Suppressor macrophage (primary cell): ENCODE measurements at places on chromosomes 6 and 20.
A peak's percentile ranks its signal among the peaks of the same experiment; 100 is the strongest.

GRCh38 chr6:26377719-26378118 lies 5.2 kb upstream of the BTN2A2 start:
- DNase-seq: no peak

- DNase-seq: no peak
Measured at GRCh38 chr6:120328521-120328920, 979.0 kb upstream of the MAN1A1 start.

GRCh38 chr6:34519971-34520644 lies 36.0 kb downstream of the SPDEF start:
- DNase-seq: no peak

DNA sequence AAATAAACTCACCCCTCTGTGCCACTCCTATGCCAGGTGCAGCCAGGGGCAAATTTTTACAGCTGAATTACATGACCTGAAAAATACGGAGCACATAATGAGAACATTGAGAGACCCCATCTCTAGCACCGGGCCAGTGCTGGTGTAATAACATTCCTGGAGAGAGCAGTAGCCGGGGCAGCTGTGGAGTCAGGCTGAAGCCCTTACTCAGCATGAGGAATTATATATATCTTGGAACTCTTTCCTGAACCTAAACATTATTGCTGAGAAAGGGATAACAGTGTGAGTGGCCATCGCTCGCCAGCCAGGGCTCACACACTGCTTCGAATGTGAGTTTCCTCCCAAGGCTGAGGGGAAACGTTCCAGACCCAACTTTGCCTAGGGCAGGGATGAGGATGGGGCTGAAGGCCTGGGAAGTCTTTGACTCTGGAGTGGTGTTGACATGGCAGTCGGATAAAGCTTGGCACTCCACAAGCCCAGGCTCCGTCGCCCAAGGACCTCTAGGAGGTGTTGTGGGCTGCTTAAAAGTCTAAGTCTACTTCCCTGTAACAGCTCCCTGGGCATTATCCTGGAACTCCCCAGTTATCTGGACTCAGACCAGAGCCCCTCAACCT lies 269.8 kb downstream of the CDC5L start:
- DNase-seq: peak; percentile 13

DNA sequence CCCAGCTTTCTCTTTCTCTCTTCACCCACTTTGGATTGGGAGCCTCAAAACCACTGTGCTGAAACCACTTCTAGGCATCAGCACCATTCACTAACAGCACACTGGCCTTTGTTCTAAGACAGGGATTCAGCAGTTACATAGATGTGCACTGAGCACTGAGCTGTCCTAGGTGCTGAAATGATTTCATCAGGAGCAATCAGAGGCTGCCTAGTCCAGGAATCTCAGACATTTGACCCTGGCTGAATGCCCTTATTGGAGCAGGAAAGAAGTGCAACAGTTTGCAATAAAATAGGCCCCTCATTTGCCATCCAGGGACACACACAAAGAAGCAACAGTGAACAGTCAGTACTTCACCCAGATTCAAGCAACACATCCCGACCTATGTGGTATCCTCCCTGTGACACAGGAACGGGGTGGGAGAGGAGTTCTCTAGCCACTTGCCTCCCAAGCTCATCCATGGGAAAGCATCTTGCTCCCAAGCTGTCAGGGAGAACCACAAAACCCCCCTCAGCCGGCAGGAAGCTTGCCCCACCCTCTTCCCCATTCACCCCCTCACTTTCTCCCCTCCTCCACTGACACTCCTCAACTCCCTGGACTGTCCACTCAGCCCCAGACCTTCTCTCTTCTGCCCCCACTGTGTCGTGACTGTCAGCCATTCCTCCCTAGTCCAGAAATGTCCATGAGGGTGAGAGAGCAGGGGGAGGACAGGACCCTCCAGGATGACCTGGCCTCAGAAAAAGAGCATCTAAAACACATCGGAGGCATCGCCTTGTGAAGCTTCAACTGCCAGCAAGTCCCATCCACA lies 304.4 kb downstream of the PREX1 start:
- peak; percentile 71 for DNase-seq

DNA sequence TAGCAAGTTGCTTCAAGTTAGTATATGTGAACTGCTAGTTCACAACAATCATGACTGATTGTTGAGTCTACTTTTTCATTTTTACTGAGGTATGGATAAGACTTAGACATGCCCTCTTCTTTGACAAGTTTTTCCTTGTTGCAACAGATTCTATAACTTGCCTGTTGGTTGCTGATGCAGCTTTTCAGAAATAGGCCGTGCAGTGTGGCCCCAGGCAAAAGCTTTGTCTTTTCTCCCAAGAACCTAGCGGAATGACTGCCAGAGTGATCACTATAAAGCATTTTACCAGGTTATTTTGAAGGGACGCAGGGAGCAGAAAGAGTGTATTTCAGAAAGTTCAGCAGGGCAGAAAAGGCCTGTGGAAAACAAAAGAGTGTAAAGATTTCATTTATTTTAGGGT lies 16.0 kb downstream of the HECA start:
- DNase-seq: no peak

DNA sequence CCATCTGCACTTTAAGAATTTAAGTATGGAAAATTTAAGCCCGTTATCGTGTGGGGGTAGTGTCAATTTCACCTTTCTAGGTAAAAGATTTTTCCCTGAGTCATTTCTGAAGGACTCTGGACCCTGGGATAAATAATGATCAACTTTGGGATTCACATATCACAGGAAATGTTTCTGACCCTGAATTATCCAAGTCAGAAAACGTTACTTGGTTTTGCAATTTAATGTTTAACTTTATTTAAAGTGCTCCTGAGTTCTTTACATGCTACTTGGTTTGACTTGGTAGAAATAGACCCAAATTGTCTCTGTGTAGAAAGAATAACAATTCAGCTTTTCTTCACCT lies 1.5 kb upstream of the SLC17A3 start:
- DNase-seq: no peak

DNA sequence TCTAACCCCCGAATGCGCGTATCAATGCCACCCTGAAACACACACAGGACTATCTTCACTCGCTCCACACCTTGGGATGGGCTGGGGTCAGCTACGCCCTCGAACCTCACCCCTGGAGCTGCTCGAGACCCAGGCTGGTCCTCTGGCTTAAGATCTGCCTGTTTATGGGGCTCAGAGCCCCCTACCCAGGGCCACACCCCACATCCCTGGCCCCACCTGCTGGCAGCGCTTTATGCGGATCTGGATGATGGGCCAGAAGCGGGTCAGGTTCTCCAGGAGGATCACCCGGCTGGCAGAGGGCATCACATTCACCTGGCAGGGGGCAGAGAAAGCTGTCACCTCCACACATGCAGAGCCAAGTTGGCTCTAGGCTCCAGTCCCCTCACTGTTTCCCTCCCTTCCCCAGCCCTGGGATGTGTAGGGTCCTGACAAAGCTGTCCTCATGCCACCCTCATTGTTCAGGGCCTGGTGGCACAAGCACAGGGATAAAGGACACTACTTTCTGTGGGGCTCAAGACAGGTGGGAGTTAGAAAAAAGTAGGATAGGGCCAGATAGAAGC lies 8.2 kb downstream of the CUL7 start:
- no peak for DNase-seq

- DNase-seq: no peak
Measured at GRCh38 chr20:62361799-62362589, 5.1 kb downstream of the LAMA5 start.

DNA sequence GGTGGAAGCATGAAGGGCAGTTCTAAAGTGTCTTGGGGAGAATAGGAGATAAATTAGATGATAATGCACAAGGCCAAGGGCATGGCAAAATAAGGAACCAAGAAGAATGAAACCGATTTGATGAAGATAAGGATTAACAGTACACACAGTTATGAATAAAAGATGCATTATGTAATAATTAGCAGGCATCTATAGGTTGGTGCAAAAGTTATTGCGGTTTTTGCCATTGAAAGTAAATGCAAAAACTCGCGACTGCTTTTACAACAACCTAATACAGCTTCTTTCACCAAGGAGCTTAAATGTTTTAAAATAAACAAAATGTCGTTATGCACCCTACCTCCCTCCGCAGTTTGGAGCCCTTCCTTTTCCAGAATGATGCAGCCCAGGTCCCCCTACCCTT lies 29.0 kb downstream of the MAS1 start:
- DNase-seq: no peak

DNA sequence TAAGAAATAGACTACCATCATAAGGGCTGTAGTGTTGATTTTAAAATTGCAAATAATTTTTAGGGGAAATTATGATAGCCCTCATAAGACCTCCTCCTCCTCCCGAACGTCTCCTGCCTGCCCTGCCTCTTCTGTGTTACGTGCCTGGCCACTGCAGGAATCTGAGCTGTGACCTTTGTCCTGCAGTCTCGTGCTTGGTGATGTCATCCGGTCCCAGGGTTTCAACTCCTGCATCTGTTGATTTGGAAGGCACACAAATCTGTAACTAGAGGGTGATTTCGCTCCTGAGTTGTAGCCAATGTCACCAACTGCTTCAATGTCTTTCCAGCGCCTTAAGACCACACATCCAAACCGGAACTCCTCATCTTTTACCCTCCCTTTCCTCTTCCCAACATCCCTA lies 163.2 kb downstream of the AIG1 start:
- DNase-seq: no peak

- no peak for DNase-seq
Measured at GRCh38 chr20:10423735-10424134, 10.3 kb downstream of the MKKS start.

DNA sequence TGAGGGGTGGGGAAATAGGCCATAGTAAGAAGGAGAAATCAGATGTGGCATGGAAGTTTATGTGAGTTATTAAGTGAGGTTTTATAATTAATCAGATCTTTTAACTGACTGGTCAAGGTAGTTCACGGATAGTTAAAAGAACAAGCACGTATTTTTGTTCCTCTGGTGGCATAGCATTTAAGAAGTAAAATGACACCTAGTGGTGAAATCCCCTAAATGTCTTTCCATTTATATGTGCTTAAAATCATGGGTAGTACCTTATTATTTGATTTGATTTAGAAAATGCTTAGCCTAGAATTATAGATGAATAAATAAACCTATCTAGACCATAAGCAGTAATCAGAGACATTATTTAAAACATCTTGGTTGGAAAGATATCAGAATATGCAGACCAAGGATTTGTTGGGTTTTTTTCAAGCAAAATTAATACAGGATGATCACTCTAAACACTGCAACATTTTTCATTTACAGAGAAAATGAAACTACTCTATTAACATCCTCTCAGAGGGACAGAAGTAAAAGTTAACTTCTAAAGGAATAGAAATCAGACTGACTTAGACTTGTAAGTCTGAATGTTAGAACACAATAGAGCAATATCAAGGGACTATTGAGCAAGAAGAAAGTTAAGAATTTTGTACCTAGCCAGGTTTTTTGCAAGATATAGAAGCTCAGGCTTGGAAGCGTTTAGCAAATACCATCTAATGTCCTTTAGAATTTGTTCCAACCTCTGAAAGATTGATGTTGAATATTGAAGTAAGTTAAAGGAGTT lies 81.1 kb downstream of the STXBP5 start:
- DNase-seq: no peak

GRCh38 chr6:21494505-21494904 lies 99.0 kb upstream of the SOX4 start:
- DNase-seq: no peak

DNA sequence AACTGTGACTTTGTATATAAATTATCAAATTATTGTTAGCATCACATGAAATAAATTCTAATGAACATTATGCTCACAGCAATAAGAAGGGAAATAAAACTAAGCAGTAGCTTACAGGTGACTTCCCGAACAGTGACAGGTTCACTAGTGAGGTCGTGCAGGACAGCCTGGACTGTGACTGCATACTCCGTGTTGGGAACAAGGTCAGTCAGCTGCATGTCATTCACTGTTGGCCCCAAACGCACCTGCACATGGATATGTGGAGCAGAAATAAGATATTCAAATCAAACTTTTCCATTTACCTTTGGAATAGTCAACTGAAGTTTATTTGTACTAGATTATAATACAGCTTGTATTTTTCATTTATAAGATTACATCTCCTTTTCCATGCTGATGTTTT lies 60.6 kb downstream of the COL12A1 start:
- DNase-seq: no peak

- DNase-seq: no peak
Measured at GRCh38 chr6:167209577-167209975, 51.8 kb upstream of the GPR31 start.
